PC-9 (cell line): ENCODE measurements at places on chromosomes 5 and 9.

DNA sequence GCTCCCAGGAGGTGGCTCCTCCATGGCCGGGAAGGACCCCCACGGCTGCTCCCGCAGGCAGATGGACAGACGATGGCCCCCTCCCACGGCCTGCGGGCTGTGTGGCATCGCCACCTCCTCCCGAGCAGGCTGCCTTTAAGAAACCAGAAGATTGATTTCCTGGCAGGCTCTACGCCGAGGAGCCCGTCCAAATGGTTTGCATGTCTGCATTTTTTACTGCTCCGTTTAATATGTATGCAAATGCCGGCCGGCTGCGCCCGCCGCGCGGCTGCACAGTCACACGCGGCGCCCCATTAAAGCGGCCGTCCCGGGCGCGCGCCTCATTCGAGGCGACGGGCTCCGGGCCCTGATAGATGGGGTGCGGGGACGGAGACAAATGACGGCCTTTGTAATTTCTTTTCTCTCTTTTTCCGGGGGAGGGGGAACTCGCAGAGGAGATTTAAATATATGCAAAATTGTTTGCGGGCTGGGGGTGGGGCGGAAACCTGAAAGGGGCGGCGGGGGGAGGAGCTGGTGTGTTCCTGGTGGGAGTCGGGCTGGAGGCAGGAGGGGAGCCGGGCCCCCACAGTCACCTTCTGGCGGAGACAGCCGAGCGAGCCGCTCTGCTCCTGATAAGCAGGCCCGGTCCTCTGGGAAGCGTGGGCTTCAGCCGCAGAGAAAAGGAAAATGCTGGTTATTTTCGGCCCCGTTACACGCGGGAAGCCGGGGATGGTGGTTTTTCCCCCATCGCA is 158.7 kb upstream of the IER5L start:
- no peaks in the 10 kb centered on the region for H3K27me3 ChIP-seq
- H3K4me1 ChIP-seq: peaks cover 39% of the 10 kb centered on the region
- no peak overlapping the region for H3K4me3 ChIP-seq
- no peak overlapping the region for H3K27ac ChIP-seq
- H3K36me3 ChIP-seq: no peaks in the 10 kb centered on the region

DNA sequence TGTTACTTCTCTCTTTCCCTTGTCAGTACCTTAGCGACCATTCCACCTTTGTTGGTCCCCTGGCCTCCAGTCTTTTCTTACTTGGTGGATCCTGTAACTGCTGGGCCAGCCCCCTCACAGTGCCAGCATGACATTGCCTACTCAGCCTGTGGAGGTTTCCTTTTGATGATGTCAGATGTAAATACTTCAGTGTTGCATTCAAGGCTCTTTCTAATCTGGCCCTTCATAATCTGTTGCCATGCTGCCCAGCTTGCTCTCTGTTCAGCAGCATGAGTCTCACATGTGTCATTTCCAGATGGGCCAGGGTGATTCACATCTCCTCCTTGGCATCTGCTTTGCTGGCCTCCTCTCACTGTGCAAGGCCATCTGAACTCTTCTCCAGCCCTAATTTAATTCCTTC is 57.1 kb downstream of the MAST4 start:
- no peaks in the 10 kb centered on the region for H3K4me1 ChIP-seq
- no peak overlapping the region for H3K4me3 ChIP-seq
- DNase-seq: no peak

DNA sequence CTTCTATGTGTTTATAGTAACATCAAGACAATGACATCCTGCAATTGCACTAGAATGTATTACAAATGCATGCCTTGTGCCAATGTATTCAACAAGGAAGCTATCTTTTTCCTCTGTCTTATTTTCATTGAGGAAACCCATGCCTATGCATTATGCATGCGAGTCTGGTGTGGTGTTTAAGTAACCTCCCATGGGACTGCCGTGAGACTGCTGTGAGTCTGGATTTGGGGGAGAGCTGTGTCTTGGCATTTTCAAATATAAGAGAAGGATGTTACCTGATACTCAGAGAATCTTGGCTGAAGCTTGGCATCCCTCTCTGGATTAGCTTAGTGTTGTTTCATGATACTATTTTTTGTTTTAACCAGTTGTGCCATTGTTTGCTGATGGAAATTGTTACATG is 98.3 kb downstream of the F2RL2 start:
- H3K4me1 ChIP-seq: no peaks in the 10 kb centered on the region
- H3K27ac ChIP-seq: no peak overlapping the region
- no peaks in the 10 kb centered on the region for H3K36me3 ChIP-seq
- no peak overlapping the region for H3K4me3 ChIP-seq

DNA sequence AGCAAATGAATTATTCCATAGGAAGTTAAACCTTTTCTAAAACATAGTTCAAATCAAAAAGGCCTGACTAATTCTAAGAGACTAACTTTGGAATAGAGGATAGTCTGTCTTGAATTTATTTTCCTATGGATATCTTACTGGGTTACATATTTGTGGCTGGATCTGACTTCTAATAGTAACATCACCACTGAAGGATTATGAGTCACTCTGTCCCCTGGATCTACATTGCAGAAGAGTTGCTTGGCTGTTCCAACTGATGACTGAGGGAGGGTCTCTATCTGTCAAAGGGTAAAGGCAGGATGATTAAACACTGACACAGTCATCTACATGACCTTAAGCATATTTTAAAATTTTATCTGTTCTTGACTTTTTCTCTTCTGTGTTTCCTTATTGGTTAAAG is 119.6 kb upstream of the FST start:
- H3K4me1 ChIP-seq: peaks cover 41% of the 10 kb centered on the region
- peak overlapping the region; percentile 97 for H3K27ac ChIP-seq
- no peaks in the 10 kb centered on the region for H3K36me3 ChIP-seq

DNA sequence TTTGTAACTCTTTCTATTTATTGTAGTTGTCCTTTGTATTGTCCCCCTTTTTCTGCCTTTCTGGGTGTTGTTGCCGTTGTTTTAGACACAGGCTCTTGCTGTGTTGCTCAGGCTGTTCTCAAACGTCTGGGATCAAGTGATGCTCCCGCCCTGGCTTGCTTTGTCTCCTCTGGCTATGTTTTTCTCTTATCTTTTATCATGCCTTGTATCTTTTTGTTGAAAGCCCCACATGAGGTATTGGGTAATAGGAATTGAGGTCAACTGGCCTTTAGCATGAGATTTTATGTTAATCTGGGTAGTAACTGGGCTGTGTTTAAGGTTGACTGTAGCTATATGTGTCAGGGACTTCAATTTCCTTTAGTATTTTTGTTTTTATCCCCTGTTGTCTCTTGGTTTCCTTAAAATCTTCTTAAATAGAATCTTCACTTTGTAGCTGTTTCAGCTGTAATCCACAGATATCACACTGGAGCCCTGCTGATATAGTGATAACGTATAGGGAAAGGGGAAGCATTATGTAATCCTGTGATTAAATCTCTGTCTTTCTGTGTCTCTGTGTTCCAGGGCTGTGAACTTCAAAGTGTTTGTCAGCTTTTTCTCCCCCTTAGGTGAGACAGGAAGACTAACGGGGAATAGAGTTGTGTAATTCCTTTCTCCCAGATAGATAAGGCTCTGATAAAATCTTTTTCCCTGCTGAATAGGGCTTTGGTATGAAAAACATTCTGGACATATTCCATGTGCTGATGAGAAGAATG is 25.9 kb upstream of the CACNA1B start:
- no peak overlapping the region for H3K27ac ChIP-seq
- no peaks in the 10 kb centered on the region for H3K36me3 ChIP-seq
- peaks cover 31% of the 10 kb centered on the region for H3K27me3 ChIP-seq
- no peak for DNase-seq
- no peaks in the 10 kb centered on the region for H3K4me1 ChIP-seq

- H3K4me3 ChIP-seq: no peak within 1 kb of the TSS
- peaks cover 80% of the 10 kb centered on the region for H3K27me3 ChIP-seq
- DNase-seq: no peak
- H3K4me1 ChIP-seq: no peaks in the 10 kb centered on the region
- H3K36me3 ChIP-seq: no peaks in the 10 kb centered on the region
These were observed at the start of gene CXCL14 for GRCh38 chr5:135578685-135579341. Gene CXCL14 (minus strand): TSS chr5:135578991. CDS start chr5:135578778, 213 bp downstream.

GRCh38 chr9:101034222-101034621 is 5.7 kb downstream of the PLPPR1 start:
- 0 out of 2 replicates have a peak, but pooled peaks cover 5% of the 10 kb centered on the region for H3K27me3 ChIP-seq
- H3K36me3 ChIP-seq: no peaks in the 10 kb centered on the region
- no peak for DNase-seq
- H3K4me1 ChIP-seq: no peaks in the 10 kb centered on the region
- H3K4me3 ChIP-seq: no peak overlapping the region

DNA sequence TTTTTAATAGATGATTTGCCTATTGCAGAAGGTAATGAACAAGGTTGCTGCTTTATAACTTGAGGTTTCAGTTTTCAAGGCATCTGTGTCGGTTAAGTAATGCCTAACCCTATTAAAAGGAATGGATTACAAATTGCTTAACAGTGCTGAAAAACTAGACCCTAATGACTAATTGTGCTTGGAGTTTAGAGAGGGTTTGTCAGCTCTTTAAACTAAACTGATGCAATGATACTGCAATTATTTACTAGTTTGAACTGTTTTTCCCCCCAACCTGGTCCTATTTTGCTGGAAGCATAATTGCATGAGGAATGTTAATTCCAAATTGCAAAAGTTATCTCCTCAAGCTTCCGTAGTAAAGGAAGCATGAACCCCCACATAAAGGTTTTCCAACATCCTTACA is 39.3 kb upstream of the TLX3 start:
- H3K27me3 ChIP-seq: no peaks in the 10 kb centered on the region
- peak overlapping the region; percentile 79 for H3K27ac ChIP-seq
- H3K4me3 ChIP-seq: no peak overlapping the region
- no peaks in the 10 kb centered on the region for H3K36me3 ChIP-seq

- no peak for DNase-seq
- no peak overlapping the region for H3K4me3 ChIP-seq
- H3K36me3 ChIP-seq: no peaks in the 10 kb centered on the region
- H3K27me3 ChIP-seq: no peaks in the 10 kb centered on the region
- H3K27ac ChIP-seq: no peak overlapping the region
- no peaks in the 10 kb centered on the region for H3K4me1 ChIP-seq
These were observed 388.5 kb upstream of the CTNND2 start for GRCh38 chr5:12292610-12293204.
